Stimulated activated CD4-positive, alpha-beta T cell treated with anti-CD3 and anti-CD28 coated beads, Interleukin-15, amount 100 ng/mL, for 1 hour (primary cell): ENCODE measurements at places on chromosomes 1 and 21.

DNA sequence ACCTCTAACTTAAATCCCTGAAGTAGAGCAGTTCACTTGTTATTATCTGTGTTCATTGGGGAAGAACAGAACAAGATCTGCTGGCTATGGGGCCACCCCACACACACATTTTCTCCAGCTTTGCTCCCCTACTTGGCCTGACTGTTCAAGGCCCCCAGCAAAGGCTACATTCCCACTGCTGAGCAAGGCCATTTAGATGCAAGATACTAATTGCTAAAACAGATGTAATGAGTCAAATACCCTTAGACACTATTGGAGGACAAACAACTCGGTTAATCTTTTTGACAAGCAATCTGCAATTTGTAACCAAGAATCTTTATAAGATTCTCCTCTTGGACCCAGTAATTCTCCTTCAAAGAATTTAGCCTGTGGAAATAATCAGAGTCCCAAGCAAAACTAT, 67.7 kb downstream of the NAV1 start:
- no peak for DNase-seq

DNA sequence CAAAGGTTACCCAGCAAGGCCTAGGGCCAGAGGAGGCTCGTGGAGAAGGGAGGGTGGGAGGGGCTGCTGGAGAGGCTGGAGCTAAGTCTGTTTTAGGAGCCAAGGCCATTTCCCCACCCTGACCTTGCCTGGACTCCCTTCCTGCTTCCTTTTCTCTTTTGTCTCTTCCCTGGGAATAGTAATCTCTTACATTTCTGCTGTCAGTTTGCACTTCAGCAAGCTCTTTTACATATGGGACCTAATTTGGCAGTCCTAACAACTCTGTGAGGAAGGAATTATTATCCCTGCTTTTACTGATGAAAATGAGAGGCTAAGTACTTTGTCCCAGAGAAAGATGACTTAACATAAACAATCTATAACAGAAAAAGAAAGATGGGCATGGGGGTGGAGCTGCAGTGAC, 13.8 kb downstream of the OPTC start:
- DNase-seq, result no peak

GRCh38 chr21:16797966-16798365, 714.9 kb upstream of the CXADR start:
- no peak for DNase-seq

DNA sequence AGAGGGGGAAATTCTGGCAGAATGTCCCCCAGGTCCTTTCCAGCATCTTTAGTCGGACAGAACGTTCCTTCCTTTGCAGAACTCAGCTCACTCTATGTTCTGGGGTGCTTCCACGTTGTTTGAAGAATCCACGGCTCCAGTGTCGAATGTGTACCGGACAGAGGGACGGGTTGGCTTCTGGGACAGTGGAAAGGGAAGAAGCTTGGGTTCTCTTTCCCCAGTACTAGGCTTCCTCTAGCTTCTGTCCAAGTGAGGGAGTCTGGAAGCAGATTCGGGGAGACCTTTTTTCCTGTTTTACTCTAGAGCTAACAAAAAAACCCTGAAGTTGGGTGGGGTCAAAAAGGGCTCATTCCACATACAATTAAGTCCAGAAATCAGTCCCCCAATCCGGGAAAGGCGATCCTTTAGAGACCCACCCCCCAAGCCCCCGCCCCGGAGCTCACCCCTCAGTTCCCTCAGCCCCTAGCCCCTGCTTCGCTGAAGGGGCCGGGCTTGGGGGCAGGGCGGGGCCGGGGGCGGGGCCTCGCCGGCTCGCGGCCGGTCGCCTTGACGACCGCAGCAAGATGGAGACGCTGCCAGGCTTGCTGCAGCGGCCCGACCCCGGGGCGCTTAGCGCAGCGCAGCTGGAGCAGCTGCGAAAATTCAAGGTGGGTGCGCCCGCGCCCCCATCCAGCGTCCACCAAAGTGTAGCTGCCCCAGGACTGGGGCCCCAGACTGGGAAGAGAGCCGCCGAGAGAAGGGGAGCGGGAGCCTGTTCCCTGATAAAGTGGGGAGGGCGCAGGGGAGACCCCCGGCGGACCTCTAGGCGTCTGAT, at the start of gene RIIAD1:
Gene RIIAD1, plus strand, starts transcription at position 549 of the 814 bp plus-strand sequence. Its CDS starts 15 bp downstream, at position 564.
- DNase-seq, result peak; percentile 32

DNA sequence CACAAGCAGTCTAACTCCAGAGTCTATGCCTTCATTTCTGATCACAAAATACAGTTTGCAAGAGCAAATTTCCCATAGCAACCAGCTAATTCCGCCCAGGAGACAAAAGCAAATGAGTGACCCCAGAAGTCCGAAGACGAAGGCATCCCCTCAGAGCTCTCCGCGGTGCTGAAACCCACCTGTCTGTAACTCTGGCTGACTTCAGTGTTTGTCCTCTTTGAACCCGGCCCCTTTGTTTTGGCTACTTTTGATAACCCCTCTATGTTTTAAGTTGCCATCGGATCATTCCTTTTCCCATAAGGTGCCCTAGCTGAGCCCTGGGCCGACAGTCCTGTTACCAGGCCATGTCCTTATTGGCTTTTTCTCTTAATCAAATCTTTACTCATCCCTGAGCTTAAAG, 515.8 kb downstream of the PTPRU start:
- no peak for DNase-seq

DNA sequence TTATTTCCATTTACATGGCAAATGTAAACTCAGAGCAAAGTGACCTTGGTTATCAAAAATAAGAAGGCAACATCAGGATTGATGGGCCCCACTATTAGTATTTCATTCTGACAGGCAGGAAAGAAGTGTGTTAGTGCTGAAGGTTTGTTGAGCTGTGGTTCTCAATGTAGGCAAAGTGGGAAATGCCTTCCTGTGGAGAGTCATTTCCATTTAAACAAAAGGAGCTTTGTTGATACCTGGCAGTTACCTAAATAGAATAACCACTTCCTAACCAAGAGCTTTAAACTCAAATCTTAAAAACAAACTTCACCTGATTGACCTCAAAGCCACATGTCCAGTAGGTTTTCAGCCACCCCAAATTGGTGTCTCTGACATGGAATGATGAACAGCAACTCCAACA, 579.9 kb upstream of the BEND5 start:
- DNase-seq, result no peak

GRCh38 chr1:50667710-50668356, 244.6 kb upstream of the DMRTA2 start:
- no peak for DNase-seq

DNA sequence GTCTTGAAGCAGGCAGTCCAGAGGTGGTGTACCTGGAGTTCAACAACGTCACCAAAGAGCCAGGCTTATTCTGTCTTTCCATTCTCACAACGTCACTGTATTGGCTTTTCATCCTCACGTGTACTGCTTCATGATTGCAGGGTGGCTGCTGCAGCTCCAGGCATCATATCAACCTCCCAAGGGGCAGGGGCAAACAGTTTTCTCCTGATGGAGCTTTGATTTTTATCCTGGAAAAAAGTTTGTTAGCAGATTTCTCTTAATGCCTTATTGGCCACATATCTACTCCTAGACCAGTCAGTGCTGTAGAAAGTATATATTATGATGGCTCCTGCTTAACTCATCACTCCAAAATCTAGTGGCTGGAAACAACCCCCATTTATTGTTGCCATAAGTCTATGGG, 8.3 kb upstream of the OPRD1 start:
- no peak for DNase-seq

GRCh38 chr1:6123083-6123482, 57.0 kb downstream of the CHD5 start:
- no peak for DNase-seq

DNA sequence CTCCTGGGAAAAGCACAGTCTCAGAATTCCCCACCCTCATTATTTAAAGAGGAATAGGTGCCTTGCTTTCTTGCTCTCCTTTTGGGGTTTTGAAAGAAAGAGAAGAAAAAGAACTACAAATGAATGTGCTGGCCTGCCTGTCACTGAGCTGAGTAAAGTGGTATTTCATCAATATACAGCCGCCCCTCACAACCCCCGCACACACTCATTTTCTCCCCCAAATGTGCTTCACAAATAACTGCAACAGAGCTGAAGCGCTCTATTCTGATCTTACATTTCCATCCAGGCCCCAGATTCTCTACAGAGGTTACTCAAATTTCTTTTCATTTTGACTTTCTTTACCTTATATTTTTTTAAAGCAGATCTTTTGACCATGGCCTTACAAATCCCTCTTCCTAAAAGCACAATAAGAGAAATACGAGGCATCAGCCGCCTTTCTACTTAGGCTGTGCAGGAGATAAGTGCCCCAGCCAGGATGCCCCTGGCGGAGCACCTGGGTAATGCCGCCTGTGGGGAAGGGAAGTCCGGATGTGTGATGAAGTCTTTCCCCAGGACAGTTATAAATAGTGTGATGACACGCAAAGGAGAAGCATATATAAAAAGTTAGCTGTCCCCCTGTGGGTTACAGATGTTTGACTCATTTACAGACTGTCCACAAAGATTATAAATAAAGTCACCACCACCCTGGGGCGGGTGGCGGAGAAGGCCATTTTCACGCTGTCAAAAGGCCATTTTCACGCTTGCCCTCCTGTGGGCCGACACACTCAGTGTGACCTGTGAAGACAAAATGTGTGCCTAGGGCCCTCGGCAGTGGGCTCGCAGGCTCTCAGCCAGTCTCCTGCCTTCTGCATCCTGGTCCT, 6.5 kb downstream of the KCNN3 start:
- no peak for DNase-seq

- DNase-seq, result no peak
Measured at GRCh38 chr1:223331301-223331700, 32.7 kb downstream of the SUSD4 start.

- no peak for DNase-seq
Measured at GRCh38 chr1:156276532-156276931, 6.1 kb downstream of the SMG5 start.

DNA sequence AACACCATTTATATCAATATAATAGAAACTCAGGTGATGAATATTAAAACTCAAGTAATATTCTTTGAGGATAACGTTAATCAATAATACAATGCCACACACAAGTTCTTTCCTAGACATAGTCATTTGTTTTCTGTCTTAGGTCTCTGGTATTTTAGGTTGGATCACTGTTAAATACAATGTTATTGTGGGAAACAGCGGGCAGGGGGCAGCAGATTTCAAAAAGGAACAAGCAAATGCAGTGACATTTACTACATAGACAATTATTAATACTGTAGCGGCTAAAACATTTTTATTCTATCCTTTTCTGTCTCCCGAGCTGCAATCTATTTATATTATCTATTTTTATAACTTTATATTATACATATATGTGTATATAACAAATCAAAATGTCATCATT, 186.4 kb upstream of the ZNHIT6 start:
- no peak for DNase-seq

DNA sequence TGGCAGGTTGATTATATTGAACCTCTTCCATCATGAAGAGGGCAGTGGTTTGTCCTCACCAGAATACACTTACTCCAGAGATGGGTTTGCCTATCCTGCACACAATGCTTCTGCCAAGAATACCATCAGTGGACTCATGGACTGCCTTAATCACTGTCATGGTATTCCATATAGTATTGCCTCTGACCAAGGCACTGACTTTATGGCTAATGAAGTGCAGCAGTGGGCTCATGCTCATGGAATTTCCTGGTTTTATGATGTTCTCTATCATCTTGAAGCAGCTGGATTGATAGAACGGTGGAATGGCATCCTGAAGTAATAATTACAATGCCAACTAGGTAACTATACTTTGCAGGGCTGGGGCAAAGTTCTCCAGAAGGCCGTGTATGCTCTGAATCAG, 16.6 kb upstream of the GBP6 start:
- no peak for DNase-seq

GRCh38 chr1:51504806-51505525, 14.1 kb downstream of the EPS15 start:
- DNase-seq, result no peak

DNA sequence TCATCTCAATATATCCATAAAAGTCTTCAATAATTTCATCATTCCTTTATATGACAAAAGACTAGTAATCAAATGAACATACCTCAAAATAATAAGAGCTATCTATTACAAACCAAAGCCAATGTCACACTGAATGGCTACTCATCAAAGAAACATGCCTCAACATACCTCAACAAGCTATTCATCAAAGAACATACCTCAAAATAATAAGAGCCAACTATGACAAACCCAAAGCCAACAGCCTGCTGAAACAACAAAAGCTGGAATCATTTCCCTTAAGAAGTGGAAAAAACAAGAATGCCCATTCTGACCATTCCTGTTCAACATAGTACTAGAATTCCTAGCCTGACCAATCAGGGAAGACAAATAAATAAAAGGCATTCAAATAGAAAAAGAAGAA, 1373.7 kb downstream of the BRINP3 start:
- DNase-seq, result no peak

DNA sequence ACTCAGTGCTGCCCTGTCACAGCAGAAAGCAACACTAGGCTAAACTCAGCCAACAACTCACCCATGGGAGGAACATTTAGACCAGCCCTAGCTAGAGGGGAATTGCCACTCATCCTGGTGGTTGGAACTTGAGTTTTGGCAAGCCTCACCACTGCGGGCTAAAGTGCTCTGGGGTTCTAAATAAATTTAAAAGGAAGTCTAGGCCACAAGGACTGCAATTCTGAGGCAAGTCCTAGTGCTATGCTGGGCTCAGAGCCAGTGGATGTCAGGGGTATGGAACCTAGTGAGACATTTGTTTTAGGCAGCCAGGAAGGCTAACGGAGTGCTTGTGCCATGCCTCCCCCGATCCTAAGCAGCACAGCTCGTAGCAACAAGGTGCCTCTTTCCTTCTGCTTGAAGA, 78.0 kb downstream of the RGS13 start:
- no peak for DNase-seq

- no peak for DNase-seq
Measured at GRCh38 chr1:40762144-40762923, 21.3 kb upstream of the KCNQ4 start.

GRCh38 chr1:89085781-89086180, 20.8 kb upstream of the GBP1 start:
- no peak for DNase-seq

DNA sequence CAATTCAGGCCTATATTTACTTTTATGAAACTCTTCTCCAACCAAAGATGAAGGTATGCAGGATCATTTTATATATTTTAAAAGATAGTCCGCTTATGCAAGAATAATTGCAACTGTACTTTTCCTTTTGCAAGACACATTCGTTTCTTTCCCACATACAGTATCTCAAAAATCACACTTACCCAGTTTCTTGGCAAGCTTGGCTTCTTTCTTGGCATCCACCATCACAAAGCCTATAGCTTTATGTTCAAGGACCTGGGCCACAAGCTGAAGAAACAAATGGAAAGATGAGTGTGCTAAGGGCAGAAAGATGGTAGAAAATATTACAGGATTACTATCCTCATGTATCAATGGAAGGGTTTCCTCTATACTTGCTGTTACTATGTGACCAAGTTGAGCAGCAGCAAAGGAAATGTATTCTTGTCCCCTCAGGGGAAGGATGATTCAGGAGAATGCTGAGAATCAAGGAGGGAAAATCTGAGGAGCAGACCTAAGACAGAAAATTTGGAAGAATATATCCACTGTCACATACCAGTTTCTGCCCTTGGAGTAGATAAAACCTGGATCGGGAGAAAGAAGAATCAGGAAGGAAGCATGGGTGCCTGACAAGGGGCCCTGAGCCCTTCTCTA, 23.8 kb downstream of the CASQ2 start:
- DNase-seq, result no peak

GRCh38 chr1:182802006-182802803, 12.6 kb downstream of the NPL start:
- no peak for DNase-seq

- DNase-seq, result no peak
Measured at GRCh38 chr21:17803536-17803935, 15.6 kb downstream of the C21orf91 start.

GRCh38 chr1:180594723-180595122, 36.0 kb downstream of the OVAAL start:
- DNase-seq, result no peak

GRCh38 chr1:40872276-40872675, 10.1 kb upstream of the CITED4 start:
- DNase-seq, result no peak
